ENCODE measurements at places on chromosomes 16 and 17.

- no peak for DNase-seq
Measured at GRCh38 chr17:75019710-75020109, 7.2 kb downstream of the MRPL58 start.

DNA sequence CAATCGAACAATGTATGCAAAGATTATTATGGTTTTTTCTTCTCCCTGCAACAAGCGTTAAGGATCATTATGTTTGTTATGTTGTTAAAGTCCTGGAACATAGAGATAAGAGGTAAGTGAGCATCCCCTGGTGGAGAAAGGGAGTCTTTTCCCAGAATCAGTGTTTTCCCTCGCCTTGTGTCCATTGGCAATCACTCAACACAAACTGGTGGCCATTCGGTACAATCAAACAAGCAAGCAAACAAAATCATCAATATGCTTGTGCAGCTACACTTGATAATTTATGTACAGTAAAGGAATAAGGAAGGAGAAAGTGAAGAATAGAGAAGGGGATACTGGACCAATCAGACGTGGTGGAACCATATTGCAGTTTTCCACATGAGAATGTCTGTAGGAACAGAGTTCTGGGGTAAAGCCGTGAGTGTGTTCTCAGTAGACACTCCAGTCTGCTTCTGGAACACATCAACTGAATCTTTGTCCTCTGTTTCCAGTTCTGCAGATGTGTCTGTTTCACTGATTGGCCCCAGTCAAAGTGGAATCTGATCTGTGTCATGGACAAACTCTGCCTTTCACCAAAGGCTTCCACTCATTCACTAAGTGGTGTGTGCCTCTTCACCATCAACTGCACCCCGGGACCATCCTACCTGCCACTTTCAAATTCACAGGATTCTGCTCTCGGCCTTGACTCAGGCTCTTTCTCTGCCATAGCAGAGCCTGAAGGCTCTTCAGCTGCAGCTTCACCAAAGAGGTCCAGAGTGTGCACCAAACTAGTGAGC, 169.5 kb downstream of the AHSP start:
- no peak for DNase-seq

- DNase-seq, result no peak
Measured at GRCh38 chr17:7109461-7110322, 4.9 kb downstream of the ASGR2 start.

GRCh38 chr17:28700830-28701492, 10.7 kb downstream of the PROCA1 start:
- no peak for DNase-seq

DNA sequence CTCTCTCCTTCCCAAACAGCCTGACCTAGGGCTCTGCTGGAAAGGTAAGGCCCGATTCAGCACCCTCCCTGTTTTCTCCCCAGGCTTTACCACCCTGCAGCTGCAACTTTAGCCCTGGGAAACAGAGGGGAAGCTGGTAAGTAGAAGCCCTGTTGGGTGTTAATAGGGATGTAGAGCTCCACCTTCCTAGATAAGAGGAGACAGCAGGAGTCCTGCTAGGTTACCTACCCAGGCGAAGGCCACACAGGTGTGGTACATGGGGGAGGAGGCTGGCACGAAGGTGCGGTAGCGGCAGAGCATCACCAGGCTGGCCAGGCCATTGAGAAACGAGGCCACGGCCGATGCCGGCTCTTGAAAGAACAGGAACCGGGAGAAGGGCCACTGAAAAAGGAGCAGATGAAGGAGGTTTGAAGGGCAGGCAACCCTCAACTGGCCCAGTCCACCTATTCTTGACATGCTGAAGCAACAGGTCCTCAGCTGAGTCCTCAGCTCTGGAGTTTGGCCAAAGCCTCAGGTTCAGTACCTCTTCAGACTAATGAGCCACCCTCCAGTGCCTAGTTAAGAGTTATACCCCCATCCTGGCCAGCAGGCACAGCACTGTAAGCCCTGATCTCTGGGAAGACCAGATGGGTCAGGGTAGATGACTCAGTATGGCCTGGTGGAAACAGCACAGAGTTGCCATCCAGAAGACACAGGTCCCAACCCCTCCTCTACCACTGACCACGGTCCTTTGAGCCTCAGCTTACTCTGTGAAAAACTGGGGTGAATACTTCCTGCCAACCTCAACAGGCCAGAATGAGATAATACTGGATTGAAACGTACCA, 3.3 kb downstream of the PGAP3 start:
- no peak for DNase-seq

GRCh38 chr17:7897773-7898172, 9.2 kb downstream of the CHD3 start:
- DNase-seq, result no peak

- DNase-seq, result no peak
Measured at GRCh38 chr16:23668225-23668624, 10.5 kb upstream of the PLK1 start.

- DNase-seq, result no peak
Measured at GRCh38 chr17:1725642-1726511, 1.4 kb downstream of the WDR81 start.

GRCh38 chr17:40415390-40415789, 2.3 kb downstream of the TOP2A start:
- DNase-seq, result no peak

DNA sequence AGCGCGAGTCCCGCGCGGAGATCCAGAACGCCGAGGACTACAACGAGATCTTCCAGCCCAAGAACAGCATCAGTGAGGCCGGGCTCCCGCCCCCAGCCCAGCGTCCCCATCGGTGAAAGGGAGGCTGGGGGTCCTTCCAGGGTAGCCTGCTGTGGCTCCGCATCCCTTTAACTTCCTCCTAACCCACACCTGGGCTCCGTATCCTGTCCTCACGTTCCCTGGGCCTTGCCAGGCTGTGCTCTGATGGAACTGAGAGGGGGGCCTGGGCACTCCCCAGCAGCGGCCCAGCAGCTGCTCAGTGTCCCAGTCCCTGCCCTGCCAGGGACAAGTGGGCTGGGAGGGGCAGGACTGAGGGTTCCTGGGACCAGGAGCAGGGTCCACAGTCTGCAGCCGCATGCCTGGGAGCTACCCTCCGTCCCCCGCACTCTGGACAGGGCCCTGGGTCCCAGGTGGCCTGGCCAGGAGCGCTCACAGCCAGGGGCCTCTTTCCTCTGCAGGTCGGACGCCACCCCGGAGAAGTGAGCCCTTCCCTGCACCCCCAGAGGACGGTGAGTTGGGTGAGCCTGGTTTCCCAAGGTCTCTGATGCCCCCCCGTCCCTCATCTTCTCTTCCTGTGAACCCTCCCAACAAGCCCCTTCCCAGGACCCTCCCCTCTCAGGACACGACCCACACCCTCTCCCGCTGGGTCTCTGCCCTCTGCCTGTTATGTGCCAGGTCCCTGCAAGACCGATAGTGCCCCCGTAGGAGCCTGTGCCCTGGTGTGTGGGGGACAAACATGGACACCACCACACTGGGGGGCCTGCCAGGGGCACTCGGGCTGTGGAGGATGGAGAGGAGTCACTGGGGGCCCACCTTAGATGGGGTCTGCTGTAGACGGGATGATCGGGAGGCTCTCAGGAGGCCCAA, 18.1 kb downstream of the KATNB1 start:
- DNase-seq, result no peak

- no peak for DNase-seq
Measured at GRCh38 chr16:1416521-1416941, 2.0 kb upstream of the UNKL start.

- DNase-seq, result peak; percentile 30
Measured at GRCh38 chr16:9092282-9092977, 986 bp downstream of the HAPSTR1 start.

DNA sequence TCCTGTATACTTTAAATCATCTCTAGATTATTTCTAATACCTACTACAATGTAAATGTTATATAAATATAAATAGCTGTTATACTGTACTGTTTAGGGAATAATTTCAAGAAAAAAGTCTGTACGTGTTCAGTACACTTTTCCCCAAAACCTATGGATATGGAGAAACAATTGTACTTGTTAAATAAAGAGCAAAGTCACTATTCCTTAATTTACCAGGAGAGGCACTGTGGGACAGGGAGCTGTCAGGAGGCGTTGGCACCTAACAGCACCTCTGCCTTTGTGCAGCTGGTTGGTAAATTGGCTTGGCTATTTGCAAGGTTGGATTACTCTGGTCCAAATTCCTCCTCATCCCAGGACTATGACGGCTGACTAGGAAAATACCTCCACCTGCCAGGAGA, 28.0 kb downstream of the CRHR1 start:
- DNase-seq, result no peak

DNA sequence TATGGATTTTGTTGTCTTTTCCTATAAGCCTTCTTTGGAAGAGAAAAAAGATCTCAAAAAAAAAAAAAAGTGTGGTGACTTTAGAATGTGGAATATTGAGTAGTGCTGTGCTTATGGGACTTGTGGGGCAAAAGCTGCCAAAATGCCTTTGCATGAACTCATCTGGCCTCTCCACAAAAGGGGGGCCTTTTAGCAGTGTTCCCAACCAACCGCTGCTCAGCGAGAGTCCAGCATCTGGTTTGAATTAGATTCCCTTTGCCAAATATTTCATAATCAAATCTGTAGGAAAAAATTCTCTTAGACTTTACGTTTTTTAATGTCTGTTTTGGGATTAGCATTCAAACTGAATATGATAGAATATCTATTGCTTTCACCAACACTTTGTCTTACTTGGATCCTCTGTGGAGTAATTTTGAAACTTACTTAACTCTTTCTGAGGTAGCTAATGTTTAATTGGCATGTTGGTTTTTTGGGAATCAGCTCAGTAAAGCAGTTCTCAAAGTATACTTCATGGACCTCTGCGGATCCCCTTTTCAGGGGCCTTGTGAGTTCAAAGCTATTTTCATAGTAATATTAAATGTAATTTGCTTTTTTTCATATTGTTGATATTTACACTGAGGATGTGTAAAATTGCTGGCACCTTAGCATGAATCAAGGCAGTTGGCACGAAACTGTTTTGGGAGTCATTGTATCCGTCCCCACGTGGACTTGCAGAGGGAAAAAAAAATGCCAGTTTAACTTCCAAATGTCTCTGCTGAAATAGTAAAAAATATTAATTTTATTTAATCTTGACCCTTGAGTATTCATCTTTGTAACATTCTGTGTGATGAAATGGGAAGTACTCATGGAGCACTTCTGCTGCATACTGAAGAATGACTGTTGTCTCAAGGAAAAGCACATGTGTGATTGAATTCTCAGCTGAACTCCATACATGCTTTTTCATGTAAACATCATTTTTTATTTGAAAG, 34.7 kb upstream of the VPS4A start:
- no peak for DNase-seq

DNA sequence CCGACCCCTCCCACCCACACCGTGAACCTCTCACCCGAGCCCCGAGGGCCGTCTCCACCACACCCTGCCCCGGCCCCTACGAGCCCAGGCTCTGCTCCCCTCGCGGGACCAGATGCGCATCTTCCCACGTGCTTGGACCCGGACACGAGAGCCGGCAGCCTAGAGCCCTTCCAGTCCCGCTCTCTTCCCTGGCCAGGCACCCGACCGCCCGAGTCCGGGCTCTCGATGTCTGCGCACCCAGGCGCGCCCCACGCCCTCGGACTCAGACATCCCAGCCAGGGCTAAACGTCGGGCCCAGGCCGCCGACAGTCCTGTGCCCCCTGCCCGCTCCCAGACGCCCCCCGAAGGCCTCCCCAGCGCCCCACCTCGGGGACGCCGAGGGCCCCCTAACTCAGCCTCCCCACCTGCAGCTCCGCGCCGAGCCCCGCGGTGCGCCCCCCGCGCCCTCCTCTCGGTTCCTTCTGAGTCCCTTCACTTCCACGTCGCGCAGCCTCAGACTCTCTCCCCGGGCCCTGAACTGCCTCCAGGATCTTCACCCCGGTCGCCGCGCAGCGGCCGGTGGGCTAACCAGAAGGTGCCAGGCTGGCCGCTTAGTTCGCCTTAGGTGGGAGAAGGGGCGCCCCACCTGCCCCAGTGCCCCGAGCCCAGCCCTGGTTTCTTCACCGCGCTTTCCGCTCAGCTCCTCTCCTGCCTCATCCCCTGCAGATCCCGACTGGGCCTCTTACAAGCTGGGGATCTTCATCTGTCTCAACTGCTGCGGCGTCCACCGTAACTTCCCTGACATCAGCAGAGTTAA, 688 bp downstream of the ADAP2 start:
- DNase-seq, result no peak
